Endodermal cell (in vitro differentiated cells): ENCODE measurements at places on chromosomes 6 and 20. TPM values are rescaled to one million over a fixed set of nuclear protein-coding genes. Genes with fewer than 3 reads are reported as not detected.

GRCh38 chr20:25512709-25513108 lies 72.6 kb downstream of the NINL start:
- no peak overlapping the region for H3K4me3 ChIP-seq
- peaks cover 100% of the 10 kb centered on the region for H3K36me3 ChIP-seq
- DNase-seq = no peak
- H3K27me3 ChIP-seq = no peaks in the 10 kb centered on the region

DNA sequence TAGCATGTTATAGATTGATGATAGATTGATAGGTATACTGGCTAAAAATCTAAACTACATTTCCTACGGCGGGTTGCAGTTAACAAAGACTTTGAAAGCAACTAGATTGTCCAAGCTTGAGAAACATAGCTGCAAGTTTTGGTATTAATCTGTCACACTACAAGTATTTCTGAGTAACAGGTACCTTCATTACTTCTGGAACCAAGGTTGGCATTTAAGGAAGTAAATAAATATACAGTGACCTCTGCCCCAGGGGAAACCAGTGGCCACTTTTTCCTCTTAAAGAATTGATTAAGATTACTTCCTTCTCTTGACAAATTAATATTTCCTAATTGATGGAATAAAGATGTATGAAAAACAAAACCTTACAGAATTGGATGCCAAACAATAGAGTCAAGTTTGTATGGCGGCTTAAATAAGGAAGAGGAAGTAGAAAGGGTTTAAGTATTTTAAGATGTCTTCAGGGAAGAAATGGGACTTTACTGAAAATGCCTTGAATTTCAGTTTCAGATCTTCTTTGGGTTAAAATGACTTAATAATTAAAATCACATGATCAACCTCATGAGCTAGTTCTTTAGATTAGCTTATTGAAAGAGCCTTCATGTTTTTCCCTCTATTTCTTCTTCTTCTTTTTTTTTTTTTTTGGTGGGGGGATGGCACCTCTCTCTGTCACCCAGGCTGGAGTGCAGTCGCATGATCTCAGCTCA lies 132.8 kb downstream of the DOK5 start:
- no peaks in the 10 kb centered on the region for H3K27me3 ChIP-seq
- no peak overlapping the region for H3K4me3 ChIP-seq
- no peaks in the 10 kb centered on the region for H3K4me1 ChIP-seq
- DNase-seq = no peak

DNA sequence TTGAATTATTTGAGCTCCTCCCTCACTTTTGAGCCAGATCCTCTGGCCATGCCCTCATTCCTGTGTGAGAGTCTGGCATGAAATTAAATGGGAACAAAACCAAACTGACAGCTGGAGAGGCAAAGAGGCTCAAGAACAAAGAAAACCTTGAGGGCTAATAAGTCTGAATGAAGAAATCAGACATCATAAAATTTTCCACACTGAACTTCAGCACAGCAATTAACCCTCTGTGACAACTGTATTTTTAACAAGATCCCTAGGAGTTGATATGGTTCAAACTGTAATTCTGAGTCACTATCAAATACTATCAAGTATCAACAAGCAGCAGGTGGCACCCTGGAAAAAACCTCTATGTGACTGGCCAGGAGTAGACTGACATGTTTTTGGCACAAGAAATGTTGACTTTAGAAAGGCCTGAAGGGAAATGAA lies 109.4 kb upstream of the EMILIN3 start:
- peaks cover 37% of the 10 kb centered on the region for H3K36me3 ChIP-seq
- no peaks in the 10 kb centered on the region for H3K27me3 ChIP-seq
- no peak for DNase-seq
- H3K4me1 ChIP-seq = no peaks in the 10 kb centered on the region
- H3K27ac ChIP-seq = peak overlapping the region; percentile 97

DNA sequence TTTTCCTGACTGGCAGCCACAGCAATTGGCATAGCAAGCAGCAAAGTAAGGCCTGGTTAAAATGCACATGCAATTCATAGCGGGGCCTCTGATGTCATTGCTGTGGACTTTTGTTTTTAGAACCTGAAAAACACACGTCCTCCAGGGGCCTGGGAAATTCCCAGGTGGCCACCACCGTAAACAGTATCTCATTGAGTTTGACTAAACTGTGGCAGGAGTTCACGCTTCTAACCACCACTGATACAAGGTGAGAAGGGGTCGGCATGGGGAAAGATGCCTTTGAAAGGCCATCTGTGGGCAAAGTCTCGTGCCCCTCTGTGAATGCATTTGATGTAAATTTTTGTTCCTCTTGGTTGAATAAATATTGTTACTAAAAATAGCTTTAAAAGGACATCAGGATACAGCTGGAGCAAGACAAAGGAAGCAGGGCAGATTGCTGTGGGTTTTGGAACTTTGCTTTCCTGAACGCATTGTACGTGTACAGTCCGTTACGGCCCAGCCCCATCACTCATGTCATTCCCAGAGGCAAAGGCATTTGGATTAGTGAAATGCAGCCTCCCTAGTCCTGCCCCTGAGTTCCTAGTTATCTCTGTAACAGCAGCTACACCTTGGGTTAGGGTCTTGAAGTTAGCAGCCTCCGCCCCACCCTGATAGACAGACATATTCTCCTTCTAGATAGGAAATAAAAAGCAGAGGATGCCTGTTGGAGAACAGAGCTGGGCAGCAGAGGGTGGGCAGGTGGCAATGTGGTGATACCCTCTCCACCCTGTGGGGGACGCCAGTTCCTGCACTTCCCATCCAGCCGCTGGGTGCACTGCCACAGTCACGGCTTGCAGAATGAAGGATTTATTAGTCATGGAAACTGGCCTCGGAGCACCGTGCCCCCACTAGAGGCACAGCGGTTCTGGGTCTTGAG lies 80.3 kb downstream of the ZDHHC14 start:
- H3K4me3 ChIP-seq = no peak overlapping the region
- no peak overlapping the region for H3K27ac ChIP-seq
- H3K36me3 ChIP-seq = no peaks in the 10 kb centered on the region
- H3K27me3 ChIP-seq = no peaks in the 10 kb centered on the region

DNA sequence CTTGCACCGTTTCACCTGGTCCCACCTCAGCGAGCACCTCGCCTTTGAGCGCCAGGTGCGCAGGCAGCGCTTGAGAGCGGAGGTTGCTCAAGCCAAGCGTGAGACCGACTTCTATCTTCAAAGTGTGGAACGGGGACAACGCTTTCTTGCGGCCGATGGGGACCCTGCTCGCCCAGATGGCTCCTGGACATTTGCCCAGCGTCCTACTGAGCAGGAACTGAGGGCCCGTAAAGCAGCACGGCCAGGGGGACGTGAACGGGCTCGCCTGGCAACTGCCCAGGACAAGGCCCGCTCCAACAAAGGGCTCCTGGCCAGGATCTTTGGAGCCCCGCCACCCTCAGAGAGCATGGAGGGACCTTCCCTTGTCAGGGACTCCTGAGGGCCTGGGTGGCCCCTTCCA lies 1.5 kb downstream of the ABT1 start:
- H3K4me1 ChIP-seq = no peaks in the 10 kb centered on the region
- H3K4me3 ChIP-seq = peak overlapping the region; percentile 95
- no peak overlapping the region for H3K27ac ChIP-seq

DNA sequence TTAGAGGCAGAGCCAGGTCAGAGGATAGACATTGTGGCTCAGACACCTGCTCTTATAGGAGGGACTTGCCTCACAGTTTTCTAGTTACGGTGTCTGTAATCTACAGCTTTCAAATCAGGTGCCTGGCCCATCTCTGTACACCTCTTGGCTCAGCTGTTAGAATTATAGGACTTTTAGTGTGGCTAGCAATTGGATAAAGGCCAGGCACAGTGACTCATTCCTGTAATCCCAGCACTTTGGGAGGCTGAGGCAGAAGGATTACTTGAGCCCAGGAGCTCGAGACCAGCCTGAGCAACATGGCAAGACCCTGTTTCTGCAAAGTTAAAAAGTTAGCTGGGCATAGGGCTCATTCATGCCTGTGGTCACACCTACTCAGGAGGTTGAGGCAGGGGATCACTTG lies 20.0 kb downstream of the BRPF3 start:
- no peak overlapping the region for H3K27ac ChIP-seq
- peaks cover 93% of the 10 kb centered on the region for H3K36me3 ChIP-seq
- H3K4me3 ChIP-seq = no peak overlapping the region
- DNase-seq = no peak
- H3K4me1 ChIP-seq = peaks cover 8% of the 10 kb centered on the region

- peaks cover 36% of the 10 kb centered on the region for H3K36me3 ChIP-seq
- no peaks in the 10 kb centered on the region for H3K27me3 ChIP-seq
- no peak overlapping the region for H3K4me3 ChIP-seq
- no peak overlapping the region for H3K27ac ChIP-seq
- no peak for DNase-seq
Observed at GRCh38 chr20:38092260-38092857, 58.8 kb downstream of the RPRD1B start.

DNA sequence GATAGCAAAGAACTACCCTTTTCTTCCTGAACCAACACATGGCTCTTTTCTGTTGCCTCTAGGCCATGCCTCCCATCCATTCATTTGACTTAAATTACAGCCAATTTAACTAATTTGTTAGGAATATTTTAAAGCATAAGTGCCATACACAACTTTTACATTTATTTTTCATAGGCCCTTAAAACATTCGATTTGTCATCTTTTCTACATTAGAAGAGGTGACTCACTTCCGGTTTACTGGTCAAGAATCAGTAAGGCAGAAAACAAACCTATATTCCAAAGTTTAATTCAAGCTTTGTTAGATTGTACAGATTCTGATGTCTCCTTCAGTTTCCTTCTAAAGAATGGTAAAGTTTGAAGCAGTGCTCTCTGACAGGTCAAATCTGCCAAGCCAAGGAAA lies 344.3 kb downstream of the SAMD5 start:
- H3K27ac ChIP-seq = no peak overlapping the region
- no peaks in the 10 kb centered on the region for H3K27me3 ChIP-seq
- H3K4me3 ChIP-seq = no peak overlapping the region
- H3K36me3 ChIP-seq = no peaks in the 10 kb centered on the region
- DNase-seq = no peak

DNA sequence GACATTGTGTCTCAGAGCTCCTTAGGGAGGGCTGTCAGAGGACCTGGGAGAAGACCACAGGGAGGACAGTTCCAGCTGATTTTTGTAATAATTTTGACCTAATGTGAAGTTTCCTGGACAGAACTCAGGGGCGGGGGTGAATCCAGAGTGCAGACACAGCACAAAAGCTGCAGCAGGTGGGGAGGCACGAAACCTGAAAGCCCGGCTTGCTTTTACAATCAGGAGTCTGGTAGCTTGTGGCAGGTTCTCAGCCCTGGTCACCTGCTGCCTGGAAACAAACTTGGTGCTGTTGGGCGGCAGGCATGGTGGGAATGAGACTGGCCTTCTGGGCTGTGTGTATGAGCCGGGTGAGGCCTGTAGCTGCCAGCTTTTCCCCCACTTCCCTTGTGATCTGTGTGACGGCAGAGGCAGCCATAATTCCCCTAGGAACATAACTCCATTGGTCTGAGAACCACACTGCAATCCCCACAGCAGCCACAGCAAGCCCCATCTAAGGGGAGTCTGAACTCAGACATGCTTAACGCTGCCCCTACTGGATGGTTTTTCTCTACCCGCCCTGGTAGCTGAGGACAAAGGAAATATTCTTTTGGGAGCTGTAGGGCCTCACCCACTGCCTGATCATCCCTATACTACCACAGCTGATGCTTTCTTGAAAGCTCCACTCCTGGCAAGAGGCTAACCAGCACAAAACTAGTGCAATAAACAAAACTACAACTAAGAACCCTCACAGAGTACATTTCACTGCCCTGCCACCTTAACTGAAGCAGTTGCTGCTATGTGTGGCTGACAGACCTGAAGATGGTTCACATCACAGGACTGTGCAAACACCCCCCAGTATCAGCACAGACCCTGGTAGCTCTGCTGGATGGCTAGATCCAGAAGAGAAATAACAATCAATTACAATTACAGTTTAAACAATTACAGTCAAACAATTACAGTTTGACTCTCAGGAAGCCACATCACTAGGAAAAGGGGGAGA lies 1055.1 kb upstream of the GJE1 start:
- peak; percentile 80 for DNase-seq
- no peak overlapping the region for H3K4me3 ChIP-seq
- H3K36me3 ChIP-seq = no peaks in the 10 kb centered on the region
- H3K27me3 ChIP-seq = no peaks in the 10 kb centered on the region

GRCh38 chr6:3176562-3177355 lies 19.4 kb upstream of the TUBB2A start:
- H3K27ac ChIP-seq = no peak overlapping the region
- DNase-seq = peak; percentile 57
- no peaks in the 10 kb centered on the region for H3K27me3 ChIP-seq
- H3K36me3 ChIP-seq = no peaks in the 10 kb centered on the region
- peaks cover 3% of the 10 kb centered on the region for H3K4me1 ChIP-seq

DNA sequence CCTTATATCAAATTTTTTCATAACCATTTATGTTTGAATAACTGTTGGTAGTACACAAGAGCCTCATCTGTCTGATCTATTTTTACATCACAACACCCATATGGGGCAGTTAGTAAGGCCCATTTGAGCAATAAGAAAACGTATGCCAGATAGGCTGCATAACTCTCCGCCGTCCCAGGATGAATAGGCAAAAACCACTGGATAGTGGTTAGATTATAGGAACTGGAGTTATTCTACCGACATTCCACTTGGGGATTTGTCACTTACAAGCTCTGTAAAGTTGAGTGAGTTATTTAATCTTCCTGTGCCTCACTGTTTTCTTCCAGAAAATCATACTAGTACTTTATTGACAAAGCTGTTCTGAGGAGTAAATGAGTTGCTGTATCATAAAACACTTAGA lies 881.9 kb downstream of the QKI start:
- DNase-seq = no peak
- no peaks in the 10 kb centered on the region for H3K36me3 ChIP-seq
- H3K27ac ChIP-seq = no peak overlapping the region
- H3K27me3 ChIP-seq = no peaks in the 10 kb centered on the region
- no peaks in the 10 kb centered on the region for H3K4me1 ChIP-seq

- no peak overlapping the region for H3K4me3 ChIP-seq
- H3K36me3 ChIP-seq = peaks cover 39% of the 10 kb centered on the region
- H3K4me1 ChIP-seq = peaks cover 33% of the 10 kb centered on the region
- H3K27ac ChIP-seq = peak overlapping the region; percentile 57
- H3K27me3 ChIP-seq = no peaks in the 10 kb centered on the region
- DNase-seq = peak; percentile 76
Observed at GRCh38 chr20:31712564-31713311, 9.9 kb downstream of the BCL2L1 start.

Gene SRSF12
- 7.5 and 9.2 TPM in 2 replicates for total RNA-seq

Gene GSTA4
- 21.6 and 22.0 TPM in 2 replicates for total RNA-seq

Gene BTNL2
- not detected in 3 replicates for total RNA-seq

Gene PNLDC1
- not detected in 2 replicates for total RNA-seq

Gene E2F1
- 33.2 and 33.7 TPM in 2 replicates for total RNA-seq
